ENCODE measurements at places on chromosomes 7 and 10. TPM values are rescaled to one million over a fixed set of nuclear protein-coding genes. Genes with fewer than 3 reads are reported as not detected.
A peak's percentile ranks its signal among the peaks of the same experiment; 100 is the strongest.

PNLIP gene
- total RNA-seq, result not detected

DNA sequence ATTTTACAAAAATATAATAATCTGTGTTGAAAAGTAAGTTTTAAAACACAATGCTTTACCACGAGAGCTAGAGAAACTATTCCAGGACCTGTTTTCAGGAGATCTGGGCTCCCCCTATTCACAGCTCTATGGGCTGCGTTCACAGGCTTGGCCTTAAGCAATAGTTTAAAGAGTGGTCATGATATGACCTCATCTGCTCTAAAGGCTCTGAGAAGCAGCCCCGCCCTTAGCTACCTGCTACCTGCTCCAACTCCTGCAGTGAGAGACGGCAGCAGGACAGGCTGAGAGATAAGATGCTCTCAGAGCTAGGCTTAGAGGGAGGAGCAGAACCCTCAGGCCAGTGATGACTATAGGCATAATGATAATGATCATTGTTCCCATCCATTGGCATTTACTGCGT lies 12.6 kb downstream of the ALOX5 start:
- no peaks in the 10 kb centered on the region for H3K36me3 ChIP-seq
- no peak for DNase-seq
- H3K27ac ChIP-seq, result no peak overlapping the region
- H3K27me3 ChIP-seq, result no peaks in the 10 kb centered on the region

- no peaks in the 10 kb centered on the region for H3K36me3 ChIP-seq
- H3K4me1 ChIP-seq, result no peaks in the 10 kb centered on the region
- no peak for DNase-seq
- H3K4me3 ChIP-seq, result no peak overlapping the region
Observed at GRCh38 chr7:78099715-78100394, 301.3 kb downstream of the PHTF2 start.

DNA sequence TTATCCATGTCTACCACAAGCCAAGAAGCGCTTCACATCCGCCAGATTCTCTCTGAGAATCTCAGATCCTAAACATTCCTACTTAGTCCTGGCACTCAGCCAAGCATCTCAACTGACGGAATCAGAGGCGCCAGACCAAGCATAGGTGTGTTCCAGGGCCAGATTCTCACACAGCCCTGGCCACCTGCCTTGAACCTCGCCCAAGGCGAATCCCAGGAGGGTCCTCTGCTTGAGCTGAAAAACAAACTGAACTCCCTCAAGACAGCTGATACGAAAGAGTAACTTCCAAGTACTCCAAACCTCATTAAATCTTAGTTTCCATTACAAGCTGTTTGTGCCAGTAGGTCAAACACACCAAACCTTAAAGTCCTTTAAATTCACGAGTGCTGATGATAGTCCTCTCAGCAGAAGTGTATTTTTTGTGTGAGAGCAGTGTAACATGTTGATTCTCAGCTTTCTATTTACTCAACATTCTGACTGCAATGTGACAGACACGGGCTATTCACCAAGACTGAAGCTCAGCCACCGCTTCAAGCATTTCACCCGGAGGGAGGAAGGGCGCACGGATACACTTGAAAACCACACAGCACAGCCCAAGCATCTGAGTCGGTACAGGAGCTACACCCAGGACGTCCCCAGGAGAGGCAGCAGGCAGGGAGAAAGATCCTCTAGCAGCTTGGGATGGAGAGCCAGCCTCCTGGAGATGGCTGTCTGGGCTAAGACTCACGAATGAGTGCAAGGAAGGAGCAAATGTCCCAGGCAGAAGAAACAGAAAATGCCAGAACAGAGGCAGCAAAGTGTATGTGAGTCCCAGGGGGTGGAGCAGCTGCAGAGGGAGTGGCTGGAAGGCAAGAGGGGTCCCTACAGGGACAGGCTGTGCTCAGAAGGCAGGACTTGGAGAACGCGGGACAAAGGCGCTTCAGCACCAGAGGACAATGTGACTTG lies 6.0 kb downstream of the PARD3 start:
- H3K27ac ChIP-seq, result peak overlapping the region; percentile 45
- H3K4me3 ChIP-seq, result peak overlapping the region; percentile 96
- no peaks in the 10 kb centered on the region for H3K27me3 ChIP-seq

Measured in endodermal cell (in vitro differentiated cells).